ENCODE measurements at places on chromosomes 13 and 19. TPM values are rescaled to one million over a fixed set of nuclear protein-coding genes. Genes with fewer than 3 reads are reported as not detected.

The KLK2 gene
- not detected for total RNA-seq

The SIGLEC5 gene
- not detected for total RNA-seq

The RTBDN gene
- not detected for total RNA-seq

The ERICH6B gene
- not detected for total RNA-seq

The SPACA4 gene
- not detected for total RNA-seq

The CD209 gene
- 10.6 TPM for total RNA-seq

The BRME1 gene
- 3.7 TPM for total RNA-seq

The NFIX gene
- 166 TPM for total RNA-seq

The EFNA2 gene
- not detected for total RNA-seq

The OR7C1 gene
- not detected for total RNA-seq

The AP2A1 gene
- total RNA-seq = 84.9 TPM

The FXYD7 gene
- total RNA-seq = not detected

The OR4F17 gene
- not detected for total RNA-seq

The CEACAM4 gene
- 13.7 TPM for total RNA-seq

The PRTN3 gene
- 0.58 TPM for total RNA-seq

The MCEMP1 gene
- 112 TPM for total RNA-seq

The MAP2K2 gene
- 143 TPM for total RNA-seq

The CYP2A7 gene
- total RNA-seq = not detected

The ZNF547 gene
- total RNA-seq = 3.0 TPM

The PGLYRP2 gene
- total RNA-seq = not detected

The ZNF77 gene
- 3.4 TPM for total RNA-seq

The DDX49 gene
- total RNA-seq = 33.5 TPM

The CYP2A6 gene
- total RNA-seq = not detected

The CD33 gene
- 26.4 TPM for total RNA-seq

The SEMA6B gene
- 4.8 TPM for total RNA-seq

The ZNF154 gene
- 8.3 TPM for total RNA-seq

The COX7A1 gene
- total RNA-seq = 47.1 TPM

The PGLYRP1 gene
- 0.38 TPM for total RNA-seq

The CBLC gene
- 5.2 TPM for total RNA-seq

The ZNF20 gene
- total RNA-seq = 4.8 TPM

The CEACAM16 gene
- 0.20 TPM for total RNA-seq

The EML2 gene
- total RNA-seq = 54.2 TPM

The USHBP1 gene
- total RNA-seq = 4.8 TPM

The KIR2DL4 gene
- total RNA-seq = 0.76 TPM

The ZNF112 gene
- total RNA-seq = 3.2 TPM

The SBSN gene
- total RNA-seq = 0.20 TPM

The TEX101 gene
- not detected for total RNA-seq

The LATS2 gene
- total RNA-seq = 30.7 TPM

The RUBCNL gene
- total RNA-seq = 1.9 TPM

The CEACAM19 gene
- 4.1 TPM for total RNA-seq

The ZNF90 gene
- total RNA-seq = 11.8 TPM

The PSG6 gene
- total RNA-seq = not detected

The TMEM161A gene
- 25.6 TPM for total RNA-seq

The SHISA7 gene
- total RNA-seq = not detected

The ZNF708 gene
- total RNA-seq = 11.6 TPM

The ZNF536 gene
- total RNA-seq = 0.50 TPM

The WDR88 gene
- total RNA-seq = not detected

The CEACAM8 gene
- total RNA-seq = 0.16 TPM

The CCNA1 gene
- total RNA-seq = 0.15 TPM

The GAS6 gene
- 79.9 TPM for total RNA-seq

The FFAR2 gene
- total RNA-seq = 0.85 TPM

The ZNF835 gene
- total RNA-seq = 3.0 TPM

The PSG1 gene
- total RNA-seq = not detected

The SYT3 gene
- total RNA-seq = 0.12 TPM

The RNF113B gene
- total RNA-seq = not detected

The PSG4 gene
- total RNA-seq = not detected
